ENCODE measurements at places on chromosomes 3 and 15.

DNA sequence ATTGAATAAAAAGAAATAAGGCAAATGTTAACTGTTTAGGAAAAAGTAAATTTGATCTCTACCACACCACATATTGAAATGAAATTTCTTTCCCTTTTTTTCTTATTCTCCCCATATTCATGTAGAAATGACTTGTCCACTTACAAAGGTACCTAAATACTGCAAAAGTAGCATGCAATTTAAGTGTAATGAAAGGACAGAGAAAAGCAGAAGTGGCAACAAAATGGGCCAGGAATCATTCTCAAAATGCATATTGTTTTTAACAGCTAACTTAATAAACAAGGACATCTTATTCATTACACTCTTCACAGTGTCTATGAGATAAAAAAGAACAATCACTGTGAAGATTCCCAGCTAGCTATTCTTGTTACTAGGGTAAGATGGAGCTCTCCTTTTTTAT lies 40.6 kb upstream of the FGF7 start:
- no peak for DNase-seq
- H3K4me3 ChIP-seq: no peak overlapping the region
- no peak overlapping the region for H3K27ac ChIP-seq
- no peaks in the 10 kb centered on the region for H3K4me1 ChIP-seq

GRCh38 chr3:31250116-31250777 lies 282.5 kb upstream of the STT3B start:
- peaks cover 54% of the 10 kb centered on the region for H3K4me1 ChIP-seq
- peak overlapping the region; percentile 21 for H3K27ac ChIP-seq
- no peak overlapping the region for H3K4me3 ChIP-seq
- no peak for DNase-seq

GRCh38 chr3:5694266-5694665 lies 506.8 kb downstream of the EDEM1 start:
- no peak overlapping the region for H3K27ac ChIP-seq
- DNase-seq: no peak
- H3K27me3 ChIP-seq: no peaks in the 10 kb centered on the region
- no peak overlapping the region for H3K4me3 ChIP-seq
- no peaks in the 10 kb centered on the region for H3K36me3 ChIP-seq
- H3K4me1 ChIP-seq: no peaks in the 10 kb centered on the region

DNA sequence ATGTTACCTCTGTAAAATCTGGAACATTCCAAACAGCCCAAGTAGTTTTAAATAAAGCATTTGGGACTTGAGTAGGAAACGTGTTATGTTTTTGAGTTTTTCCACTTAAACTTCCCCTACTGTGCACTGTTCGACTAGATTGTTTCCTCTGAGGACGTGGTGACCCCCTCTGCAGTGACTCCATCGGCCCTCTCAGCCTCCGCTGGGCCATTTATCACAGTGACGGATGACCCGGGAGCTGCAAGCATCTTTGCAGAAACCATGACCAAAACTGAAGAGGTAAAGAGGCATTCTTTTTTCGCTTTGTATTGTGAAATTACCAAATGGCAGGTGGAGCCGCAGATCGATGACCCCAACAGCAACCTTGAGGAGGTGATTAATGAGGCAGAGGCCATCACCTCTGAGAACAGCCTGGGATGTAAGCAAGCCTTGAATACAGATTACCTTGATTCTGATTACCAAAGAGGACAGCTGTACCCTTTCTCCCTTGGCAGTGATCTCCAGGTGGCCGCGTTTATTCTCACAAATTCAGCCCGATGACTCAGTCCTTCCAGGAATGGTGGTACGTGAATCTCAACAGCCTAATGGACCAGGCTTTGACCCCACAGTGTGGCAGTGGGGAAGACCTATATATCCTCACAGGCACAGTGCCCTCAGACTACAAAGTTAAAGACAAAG lies 79.1 kb upstream of the FAN1 start:
- H3K27me3 ChIP-seq: peaks cover 6% of the 10 kb centered on the region
- no peak overlapping the region for H3K4me3 ChIP-seq
- H3K27ac ChIP-seq: no peak overlapping the region
- H3K36me3 ChIP-seq: no peaks in the 10 kb centered on the region
- no peak for DNase-seq

- no peaks in the 10 kb centered on the region for H3K36me3 ChIP-seq
- H3K27me3 ChIP-seq: peaks cover 40% of the 10 kb centered on the region
- H3K27ac ChIP-seq: no peak overlapping the region
- H3K4me1 ChIP-seq: peaks cover 8% of the 10 kb centered on the region
- no peak for DNase-seq
Observed at GRCh38 chr3:129619726-129620162, 13.3 kb upstream of the PLXND1 start.

GRCh38 chr3:107806021-107806420 lies 283.3 kb downstream of the BBX start:
- H3K4me3 ChIP-seq: no peak overlapping the region
- no peaks in the 10 kb centered on the region for H3K27me3 ChIP-seq
- H3K4me1 ChIP-seq: peaks cover 9% of the 10 kb centered on the region
- no peak for DNase-seq
- no peak overlapping the region for H3K27ac ChIP-seq
- H3K36me3 ChIP-seq: peaks cover 41% of the 10 kb centered on the region

GRCh38 chr3:81005992-81006391 lies 755.5 kb downstream of the GBE1 start:
- no peaks in the 10 kb centered on the region for H3K27me3 ChIP-seq
- no peak overlapping the region for H3K27ac ChIP-seq
- DNase-seq: no peak
- H3K4me1 ChIP-seq: no peaks in the 10 kb centered on the region

GRCh38 chr3:148319161-148319915 lies 378.4 kb upstream of the AGTR1 start:
- DNase-seq: no peak
- no peaks in the 10 kb centered on the region for H3K36me3 ChIP-seq
- no peak overlapping the region for H3K4me3 ChIP-seq
- H3K27ac ChIP-seq: no peak overlapping the region
- no peaks in the 10 kb centered on the region for H3K27me3 ChIP-seq
- H3K4me1 ChIP-seq: no peaks in the 10 kb centered on the region

DNA sequence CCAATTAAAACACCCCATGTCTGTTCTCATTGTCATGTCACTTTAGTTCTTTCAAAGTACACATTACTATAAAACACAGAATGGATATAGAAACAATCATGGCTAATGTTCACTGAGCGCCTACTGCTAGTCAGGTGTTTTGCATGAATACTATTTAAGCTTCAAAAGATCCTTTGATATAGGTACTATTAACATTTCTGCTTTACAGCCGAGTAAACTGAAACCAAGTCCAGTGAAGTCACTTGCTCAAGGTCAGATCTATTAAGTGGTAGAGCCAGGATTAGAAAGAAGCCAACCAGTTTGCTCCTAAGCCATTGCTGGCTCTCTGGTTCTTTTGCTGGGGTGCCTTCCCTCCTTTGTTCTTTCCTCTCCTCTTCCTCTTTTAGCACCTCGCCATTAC lies 32.4 kb upstream of the NMNAT3 start:
- H3K27ac ChIP-seq: no peak overlapping the region
- no peaks in the 10 kb centered on the region for H3K36me3 ChIP-seq
- DNase-seq: no peak
- H3K4me3 ChIP-seq: no peak overlapping the region

- no peak overlapping the region for H3K27ac ChIP-seq
- peaks cover 19% of the 10 kb centered on the region for H3K27me3 ChIP-seq
- H3K4me1 ChIP-seq: no peaks in the 10 kb centered on the region
- H3K36me3 ChIP-seq: no peaks in the 10 kb centered on the region
- H3K4me3 ChIP-seq: no peak overlapping the region
- DNase-seq: no peak
Observed at GRCh38 chr15:98455904-98456303, 192.4 kb upstream of the IGF1R start.

- H3K27ac ChIP-seq: no peak overlapping the region
- DNase-seq: no peak
- H3K36me3 ChIP-seq: peaks cover 67% of the 10 kb centered on the region
Observed at GRCh38 chr3:16504242-16504641, 9.3 kb downstream of the RFTN1 start.

DNA sequence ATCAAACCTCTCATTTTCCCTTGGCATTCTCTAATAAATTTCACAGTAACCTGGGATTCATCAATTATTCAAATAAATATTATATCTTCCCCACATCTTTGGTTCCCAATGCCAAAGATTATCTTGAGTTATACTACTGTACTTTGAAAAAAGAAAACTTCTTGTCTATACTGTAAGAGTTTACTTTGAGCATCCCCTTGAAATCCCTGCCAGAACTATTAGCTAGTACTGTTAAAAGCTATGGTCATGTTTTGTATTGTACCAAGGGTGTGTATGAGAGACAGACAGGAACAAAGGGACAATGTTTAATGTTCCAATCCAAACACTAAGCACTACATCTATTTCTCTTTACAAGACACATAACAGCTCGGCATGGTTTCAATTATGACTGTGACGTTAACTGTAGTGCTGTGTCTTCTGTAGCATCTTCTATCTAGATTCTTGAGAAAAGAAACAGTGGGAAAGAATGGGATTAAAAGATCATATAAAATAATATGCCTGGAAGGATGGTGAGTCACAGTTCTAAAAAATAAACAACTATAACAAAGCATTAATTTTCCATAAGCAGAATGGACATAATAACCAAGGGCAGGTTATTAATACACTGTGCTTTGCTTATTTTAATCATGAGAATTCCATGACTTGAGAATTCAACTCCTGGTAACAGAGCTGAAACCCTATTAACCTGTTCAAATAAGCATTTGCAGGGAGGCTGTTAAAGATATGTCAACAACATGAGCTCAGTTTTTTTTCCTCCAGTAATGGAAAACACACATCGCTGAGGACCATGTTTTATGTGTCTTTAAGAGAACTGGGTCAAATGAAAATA lies 71.1 kb downstream of the ALDH1A2 start:
- H3K27me3 ChIP-seq: peaks cover 5% of the 10 kb centered on the region
- DNase-seq: no peak
- H3K4me1 ChIP-seq: no peaks in the 10 kb centered on the region
- no peak overlapping the region for H3K27ac ChIP-seq
- H3K36me3 ChIP-seq: no peaks in the 10 kb centered on the region

DNA sequence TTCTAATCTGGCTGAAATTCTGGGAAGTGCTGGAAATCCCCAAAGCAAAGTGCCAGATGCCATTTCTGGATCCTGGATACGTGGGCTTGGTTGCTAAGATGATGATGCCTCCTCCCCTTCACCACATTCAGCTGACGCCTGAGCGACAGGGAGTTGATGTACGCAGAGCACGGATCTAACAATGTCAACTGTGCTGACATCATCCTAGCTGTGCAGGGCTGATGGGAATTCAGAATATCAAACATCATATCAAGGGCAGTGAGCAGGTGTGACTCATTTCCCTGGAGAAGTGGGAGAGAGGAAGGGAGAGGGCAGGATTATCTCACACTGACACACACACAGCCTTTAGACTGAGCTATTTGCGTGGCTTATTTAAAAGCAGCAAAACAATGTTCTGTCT lies 92.6 kb upstream of the ZBTB20 start:
- H3K27ac ChIP-seq: no peak overlapping the region
- H3K36me3 ChIP-seq: no peaks in the 10 kb centered on the region
- DNase-seq: no peak

- H3K27me3 ChIP-seq: no peaks in the 10 kb centered on the region
- H3K36me3 ChIP-seq: peaks cover 66% of the 10 kb centered on the region
- peak overlapping the region; percentile 72 for H3K27ac ChIP-seq
- DNase-seq: no peak
Observed at GRCh38 chr3:184184546-184185230, 1.3 kb upstream of the ABCF3 start.

- H3K4me1 ChIP-seq: peaks cover 53% of the 10 kb centered on the region
- no peaks in the 10 kb centered on the region for H3K27me3 ChIP-seq
- peaks cover 77% of the 10 kb centered on the region for H3K36me3 ChIP-seq
- H3K4me3 ChIP-seq: no peak overlapping the region
- no peak for DNase-seq
- peak overlapping the region; percentile 8 for H3K27ac ChIP-seq
Observed at GRCh38 chr3:108863799-108864135, 41.2 kb downstream of the TRAT1 start.

- H3K36me3 ChIP-seq: no peaks in the 10 kb centered on the region
- peaks cover 29% of the 10 kb centered on the region for H3K27me3 ChIP-seq
- no peak overlapping the region for H3K4me3 ChIP-seq
- peaks cover 13% of the 10 kb centered on the region for H3K4me1 ChIP-seq
- H3K27ac ChIP-seq: no peak overlapping the region
Observed at GRCh38 chr15:66945842-66946241, 119.6 kb upstream of the SMAD3 start.

DNA sequence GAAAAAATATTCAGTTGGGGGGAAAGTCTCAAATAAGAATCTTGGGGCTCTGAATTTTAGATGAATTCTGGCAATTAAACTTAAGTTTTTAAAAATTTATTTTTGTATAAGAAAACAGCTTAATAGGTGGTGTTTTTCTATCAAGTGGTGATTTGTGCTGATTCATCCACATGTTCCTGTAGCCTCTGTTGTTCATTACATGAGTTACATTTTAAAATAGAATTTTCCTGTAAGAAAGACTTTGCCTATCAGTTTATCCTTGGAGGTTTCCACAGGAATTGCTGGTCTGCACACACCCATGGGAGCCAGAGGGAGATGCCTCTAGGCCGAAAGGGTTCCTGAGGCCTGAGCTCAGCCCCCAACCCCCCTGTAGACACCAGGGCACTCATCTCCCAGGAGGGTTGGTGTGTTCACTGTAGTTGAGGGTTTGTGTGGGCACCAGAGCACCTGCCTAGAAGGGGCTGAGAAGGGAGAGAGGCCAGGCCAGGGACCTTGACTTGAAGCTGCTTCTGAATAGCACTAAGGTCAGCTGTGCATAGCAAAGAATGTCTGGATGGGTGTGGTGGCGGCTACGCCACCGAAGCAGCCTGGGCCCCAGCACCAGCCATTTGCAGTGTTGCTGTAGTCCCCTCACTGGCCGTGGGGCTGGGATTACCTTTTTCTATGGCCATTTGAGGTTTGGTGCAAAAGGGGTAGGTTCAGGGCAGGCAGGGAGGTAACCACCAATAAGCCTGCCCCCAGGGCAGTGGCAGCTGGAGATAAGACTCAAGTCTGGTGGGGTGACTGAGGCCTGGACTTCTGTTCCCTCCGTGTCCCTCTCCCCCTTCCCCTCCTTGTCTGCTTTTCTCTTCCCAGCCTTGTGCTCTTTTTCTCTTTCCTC lies 11.9 kb downstream of the DNAJA4 start:
- no peaks in the 10 kb centered on the region for H3K4me1 ChIP-seq
- H3K36me3 ChIP-seq: peaks cover 30% of the 10 kb centered on the region
- DNase-seq: no peak

GRCh38 chr3:80215191-80215590 lies 447.4 kb upstream of the ROBO1 start:
- no peak overlapping the region for H3K4me3 ChIP-seq
- H3K27me3 ChIP-seq: no peaks in the 10 kb centered on the region
- no peaks in the 10 kb centered on the region for H3K36me3 ChIP-seq
- H3K27ac ChIP-seq: no peak overlapping the region
- DNase-seq: no peak
- H3K4me1 ChIP-seq: no peaks in the 10 kb centered on the region
